Right renal cortex interstitium (tissue), 3 donors: ENCODE measurements at places on chromosomes 2 and 18. TPM values are rescaled to one million over a fixed set of nuclear protein-coding genes. Genes with fewer than 3 reads are reported as not detected.

GPR39 gene
- 3.7 TPM for polyA plus RNA-seq

NDC80 gene
- 24.5 TPM for polyA plus RNA-seq

LYPD6B gene
- polyA plus RNA-seq, result 35.2 TPM

MOCOS gene
- 1.1 TPM for polyA plus RNA-seq

PLB1 gene
- polyA plus RNA-seq, result 1.4 TPM

CAVIN2 gene
- polyA plus RNA-seq, result 49.2 TPM

SPP2 gene
- not detected for polyA plus RNA-seq

LOXHD1 gene
- polyA plus RNA-seq, result 0.72 TPM

GREB1 gene
- 11.0 TPM for polyA plus RNA-seq

GBX2 gene
- polyA plus RNA-seq, result 0.41 TPM

DYNC1I2 gene
- 207 TPM for polyA plus RNA-seq

REG3G gene
- polyA plus RNA-seq, result not detected

BOLL gene
- not detected for polyA plus RNA-seq

HMSD gene
- 0.78 TPM for polyA plus RNA-seq

HOXD12 gene
- polyA plus RNA-seq, result 0.42 TPM

LDLRAD4 gene
- polyA plus RNA-seq, result 9.5 TPM

TUBA3E gene
- 0.12 TPM for polyA plus RNA-seq

CHST9 gene
- 4.1 TPM for polyA plus RNA-seq

LRP2 gene
- 186 TPM for polyA plus RNA-seq

FBXO41 gene
- 1.6 TPM for polyA plus RNA-seq

GRP gene
- 1.5 TPM for polyA plus RNA-seq

EN1 gene
- polyA plus RNA-seq, result not detected

CENPA gene
- polyA plus RNA-seq, result 14.1 TPM

CAPN14 gene
- polyA plus RNA-seq, result 0.04 TPM

ITGB6 gene
- polyA plus RNA-seq, result 19.6 TPM

FAM124B gene
- polyA plus RNA-seq, result 2.4 TPM

SATB2 gene
- polyA plus RNA-seq, result 12.8 TPM

CDH20 gene
- polyA plus RNA-seq, result 3.9 TPM

UGT1A9 gene
- 4.3 TPM for polyA plus RNA-seq
